ENCODE measurements at places on chromosomes 6 and 20.

GRCh38 chr6:35688605-35689322, at the start of gene FKBP5:
FKBP5 (minus strand) TSS chr6:35688915; CDS start chr6:35642824, 46,091 bp downstream.
- peak; percentile 81 for DNase-seq

DNA sequence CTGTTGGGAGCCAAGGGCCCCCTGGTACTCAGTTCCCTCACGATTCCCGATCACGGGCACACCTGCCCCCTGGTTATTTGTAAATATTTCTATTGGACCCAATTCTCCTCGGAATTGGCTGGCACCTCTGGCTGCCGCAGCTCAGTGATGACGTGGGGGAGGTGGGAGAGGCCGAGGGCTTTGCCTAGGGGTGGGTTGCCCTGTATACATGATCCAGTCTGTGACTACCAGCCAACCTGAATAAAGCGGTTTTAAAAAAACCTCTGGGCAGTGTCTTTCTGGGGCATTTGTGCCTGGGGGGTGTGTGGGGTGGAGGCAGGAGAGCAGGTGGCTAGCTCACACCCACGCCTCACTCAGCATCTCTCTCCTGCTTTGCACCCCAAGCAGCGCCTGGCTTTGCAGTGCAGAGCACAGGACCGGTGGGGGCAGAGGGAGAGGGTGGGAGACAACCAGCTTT, 42.2 kb downstream of the VSTM2L start:
- DNase-seq: no peak

- DNase-seq: no peak
These were observed 739 bp downstream of the GSS start for GRCh38 chr20:34954904-34955230.

DNA sequence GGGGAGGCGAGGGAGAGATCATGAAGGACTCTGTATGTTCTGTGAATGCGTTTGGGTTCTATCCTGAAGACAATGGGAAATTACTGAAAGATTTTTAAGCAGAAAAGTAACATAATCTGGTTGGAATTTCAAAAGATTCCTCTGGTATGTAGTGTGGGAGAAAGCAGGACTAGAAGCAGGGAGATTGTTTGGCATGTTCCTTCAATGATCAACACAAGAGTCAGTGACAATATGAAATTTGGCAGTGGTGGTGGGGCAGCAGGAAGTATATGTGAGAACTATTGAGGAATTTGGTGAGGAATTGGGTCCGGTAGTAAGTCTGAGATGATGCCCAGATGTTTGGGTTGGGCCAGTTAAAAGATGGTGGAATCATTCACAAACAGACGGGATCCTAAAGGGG, 348.7 kb downstream of the CD83 start:
- no peak for DNase-seq
